Esophagus muscularis mucosa (tissue), 4 donors: ENCODE measurements at places on chromosomes 7 and 10. TPM values are rescaled to one million over a fixed set of nuclear protein-coding genes. Genes with fewer than 3 reads are reported as not detected.

DNA sequence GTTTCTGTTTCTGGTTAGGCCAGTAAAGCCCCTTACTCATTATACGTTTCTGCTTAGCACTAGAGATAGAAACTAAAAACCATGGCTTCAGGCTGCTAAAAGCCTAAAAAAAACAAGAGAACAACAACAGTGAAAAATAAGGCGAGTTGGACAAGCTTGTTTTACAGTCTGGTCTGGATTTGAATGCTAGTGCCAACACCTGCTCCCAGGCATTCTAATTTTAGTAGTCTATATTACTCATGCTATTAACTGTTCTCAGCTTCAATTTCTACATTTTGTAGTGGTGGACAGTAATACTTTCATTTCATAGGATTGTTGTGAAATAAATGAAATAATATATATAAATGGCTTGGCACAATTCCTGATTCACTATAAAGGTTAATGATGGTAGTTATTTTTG is 108.5 kb downstream of the HBP1 start:
- DNase-seq = no peak

DNA sequence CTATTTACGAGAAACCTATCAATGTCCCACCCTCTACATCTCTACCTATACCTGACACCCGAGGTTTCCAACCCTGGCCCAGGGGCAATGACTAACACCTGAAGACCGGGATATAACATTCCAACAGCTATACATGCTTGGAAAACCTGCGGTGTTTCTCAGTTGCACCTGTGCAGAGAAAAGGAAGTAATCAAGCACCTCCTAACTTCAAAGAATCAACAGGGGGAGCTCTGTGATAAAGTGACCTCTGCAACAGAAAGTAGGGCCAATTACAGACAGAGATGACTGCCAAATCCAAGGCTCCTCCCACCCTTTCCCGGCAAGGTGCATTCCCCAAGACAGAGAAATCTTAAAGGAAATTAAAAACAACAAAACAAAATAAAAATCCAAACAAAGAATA is 41.3 kb downstream of the CCDC6 start:
- DNase-seq = no peak

GRCh38 chr7:150947241-150947745 is 30.8 kb downstream of the KCNH2 start:
- no peak for DNase-seq

DNA sequence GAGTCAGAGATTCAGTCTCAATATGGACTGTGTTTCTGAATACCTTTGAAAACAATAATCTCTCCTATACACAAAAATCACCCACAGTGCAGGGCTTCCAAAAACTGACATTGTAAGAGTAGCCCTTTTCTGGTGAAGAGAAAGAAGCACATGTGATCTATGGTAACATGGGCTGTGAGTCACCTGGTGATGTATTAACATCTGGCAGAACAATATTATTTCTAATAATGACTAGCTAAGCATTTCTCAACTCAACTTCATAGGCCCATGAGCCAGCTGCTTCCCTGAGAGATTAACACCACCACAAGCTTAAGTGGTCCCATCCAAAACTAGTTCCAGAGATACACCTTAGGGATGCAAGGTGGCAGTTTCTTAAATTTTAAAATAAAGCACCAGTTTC is 331.0 kb upstream of the NRP1 start:
- DNase-seq = no peak

- DNase-seq = no peak
Observed at GRCh38 chr10:58712982-58713381, 200.3 kb downstream of the BICC1 start.

DNA sequence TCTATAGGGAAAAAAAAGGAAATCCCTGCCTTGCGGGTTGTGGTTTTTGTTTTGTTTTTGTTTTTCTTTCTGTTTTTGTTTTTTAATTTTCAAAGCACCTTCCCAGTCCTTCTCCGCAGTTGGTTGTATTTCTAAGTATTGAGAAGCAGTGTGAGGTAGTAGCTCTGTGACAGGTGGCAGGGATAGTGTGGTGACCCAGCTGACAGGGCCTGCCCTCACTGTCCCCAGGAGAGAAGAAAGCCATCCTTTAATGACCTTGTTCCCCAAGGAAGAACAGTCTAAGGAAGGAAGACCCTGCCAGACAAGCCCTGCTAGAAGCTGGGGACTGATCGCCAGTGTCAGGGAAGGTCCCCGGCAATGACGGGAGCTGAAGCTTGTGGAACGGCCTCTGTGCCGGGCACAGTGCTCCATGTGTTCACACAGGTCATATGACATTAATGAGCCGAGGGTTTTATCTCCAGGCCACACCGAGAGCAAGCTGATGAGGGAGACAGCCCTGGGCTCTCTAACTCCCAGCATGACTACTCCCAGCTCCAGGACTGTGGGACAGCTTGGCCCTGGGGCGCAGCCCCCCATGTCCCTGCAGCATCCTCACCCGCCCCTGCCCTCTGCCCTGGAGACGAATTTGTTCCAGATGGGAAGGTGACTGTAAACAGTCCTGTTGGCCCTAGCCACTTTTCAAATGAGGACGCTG is 69.0 kb upstream of the LRRC18 start:
- DNase-seq = no peak

DNA sequence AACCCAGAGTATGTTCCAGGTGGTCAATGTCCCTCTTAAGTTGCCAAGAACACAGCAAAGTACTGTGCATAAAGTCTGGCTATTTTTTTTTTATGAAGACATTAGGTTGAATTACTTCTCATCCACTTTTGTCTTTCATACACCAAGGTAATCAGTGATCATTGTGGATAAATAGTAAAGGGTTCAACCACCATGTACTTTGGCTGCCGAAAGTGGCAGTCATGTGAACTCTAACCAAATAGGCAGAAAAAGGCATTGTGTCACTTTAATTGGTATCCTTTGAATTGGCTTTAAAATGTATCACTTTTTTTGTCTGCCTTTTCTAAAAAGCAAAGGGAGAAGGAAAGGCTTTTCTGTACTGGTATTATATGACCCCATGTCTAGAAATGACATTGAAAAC is 7.3 kb downstream of the ITIH2 start:
- no peak for DNase-seq

- no peak for DNase-seq
Observed at GRCh38 chr7:105821527-105821926, 54.9 kb downstream of the ATXN7L1 start.

DNA sequence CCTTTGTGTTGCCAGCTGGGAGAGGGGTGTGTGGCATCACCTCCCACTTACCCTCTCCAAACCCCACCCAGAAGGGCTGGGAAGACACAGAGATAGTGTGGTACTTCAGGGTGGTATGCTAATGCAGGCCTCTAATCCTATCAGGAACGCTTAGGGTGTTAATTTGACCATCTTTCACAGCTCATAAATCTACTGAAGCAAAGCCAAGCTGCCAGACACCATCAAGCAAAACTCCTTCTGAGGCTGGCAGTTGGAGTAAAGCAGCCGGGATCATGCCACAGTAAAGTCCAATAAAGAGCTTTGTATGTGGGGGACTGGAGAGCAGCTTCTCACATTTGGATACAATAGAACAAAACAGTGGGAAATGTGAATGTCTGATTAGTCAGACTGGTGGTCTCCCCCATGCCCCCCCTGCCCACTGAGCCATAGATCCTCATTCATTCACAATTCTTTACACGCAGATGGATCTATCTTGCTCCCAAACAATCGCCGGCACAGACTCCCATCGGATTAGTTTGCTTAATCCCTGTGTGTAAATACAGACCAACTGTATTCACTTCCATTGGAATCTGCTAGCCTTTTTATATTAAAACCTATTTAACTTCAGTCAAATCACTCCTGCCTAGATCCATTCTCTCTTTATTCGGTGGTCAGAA is 29.6 kb downstream of the FGFBP3 start:
- DNase-seq = no peak

GRCh38 chr7:55786901-55787300 is 75.7 kb downstream of the SEPTIN14 start:
- peak; percentile 89 for DNase-seq

DNA sequence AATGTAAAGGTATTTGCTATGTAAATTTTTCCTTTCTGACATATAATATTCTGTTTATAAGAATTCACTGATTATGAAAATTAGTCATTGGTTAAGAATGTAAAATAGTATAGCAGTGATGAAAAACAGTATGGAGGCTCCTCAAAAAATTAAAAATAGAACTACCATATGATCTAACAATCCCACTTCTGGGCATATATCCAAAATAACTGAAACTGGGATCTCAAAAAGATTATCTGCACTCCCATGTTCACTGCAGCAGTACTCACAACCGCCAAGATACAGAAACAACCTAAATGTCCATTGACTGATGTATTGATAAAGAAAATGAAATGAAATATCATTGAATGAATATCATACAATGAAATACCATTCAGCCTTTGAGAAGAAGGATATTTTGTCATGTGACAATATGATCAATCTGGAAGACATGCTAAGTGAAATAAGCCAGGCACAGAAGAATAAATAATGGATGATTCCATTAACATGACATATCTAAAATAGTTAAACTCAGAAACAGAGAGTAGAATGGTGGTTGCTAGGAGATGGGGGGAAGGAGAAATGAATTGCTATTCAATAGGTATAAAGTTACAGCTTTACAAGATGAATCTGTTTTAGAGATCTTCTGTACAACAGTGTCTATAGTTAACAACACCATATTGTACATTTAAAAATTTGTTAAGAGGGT is 14.0 kb downstream of the C10orf88 start:
- DNase-seq = no peak

DNA sequence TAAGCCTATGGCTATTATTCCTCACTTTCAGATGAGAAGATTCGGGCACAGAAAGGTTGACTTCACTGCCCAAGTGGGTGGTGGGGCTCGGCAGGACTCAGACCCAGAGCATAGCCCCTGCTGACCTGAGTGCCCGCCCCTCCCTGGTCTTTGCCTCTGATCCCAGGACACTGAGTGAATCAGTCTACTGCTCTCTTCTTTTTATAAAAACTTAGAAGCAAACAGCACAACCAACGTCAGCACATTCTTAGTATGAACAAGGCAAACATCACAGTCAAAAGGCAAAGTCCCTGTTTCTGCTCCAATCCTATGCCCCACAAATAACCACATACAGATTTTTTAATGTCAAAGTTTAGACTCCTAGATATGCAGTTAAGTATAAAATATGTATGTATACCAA is 237.8 kb downstream of the ZMYND11 start:
- DNase-seq = no peak

- DNase-seq = no peak
Observed at GRCh38 chr10:20890009-20890408, 7.1 kb downstream of the NEBL start.

GRCh38 chr10:18429335-18429734 is 222.1 kb downstream of the NSUN6 start:
- DNase-seq = no peak

GRCh38 chr7:28490831-28491230 is 78.5 kb downstream of the CREB5 start:
- no peak for DNase-seq

DNA sequence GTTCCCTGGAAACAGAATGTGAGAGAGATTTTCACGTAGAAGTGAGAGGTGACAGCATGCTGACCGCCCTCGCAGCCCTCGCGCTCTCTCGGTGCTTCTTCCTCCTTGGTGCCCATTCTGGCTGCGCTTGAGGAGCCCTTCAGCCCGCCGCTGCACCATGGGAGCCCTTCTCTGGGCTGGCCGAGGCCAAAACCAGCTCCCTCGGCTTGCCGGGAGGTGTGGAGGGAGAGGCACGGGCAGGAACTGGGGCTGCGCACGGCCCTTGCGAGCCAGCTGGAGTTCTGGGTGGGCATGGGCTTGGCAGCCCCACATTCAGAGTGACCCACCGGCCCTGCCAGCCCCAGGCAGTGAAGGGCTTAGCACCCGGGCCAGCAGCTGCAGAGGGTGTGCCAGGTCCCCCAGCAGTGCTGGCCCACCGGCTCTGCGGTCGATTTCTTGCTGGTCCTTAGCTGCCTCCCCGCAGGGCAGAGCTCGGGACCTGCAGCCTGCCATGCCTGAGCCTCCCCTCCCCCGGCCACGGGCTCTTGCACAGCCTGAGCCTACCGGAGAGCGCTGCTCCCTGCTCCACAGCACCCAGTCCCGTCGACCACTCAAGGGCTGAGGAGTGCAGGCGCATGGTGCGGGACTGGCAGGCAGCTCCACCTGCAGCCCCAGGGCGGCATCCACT is 888.7 kb upstream of the ZWINT start:
- no peak for DNase-seq

DNA sequence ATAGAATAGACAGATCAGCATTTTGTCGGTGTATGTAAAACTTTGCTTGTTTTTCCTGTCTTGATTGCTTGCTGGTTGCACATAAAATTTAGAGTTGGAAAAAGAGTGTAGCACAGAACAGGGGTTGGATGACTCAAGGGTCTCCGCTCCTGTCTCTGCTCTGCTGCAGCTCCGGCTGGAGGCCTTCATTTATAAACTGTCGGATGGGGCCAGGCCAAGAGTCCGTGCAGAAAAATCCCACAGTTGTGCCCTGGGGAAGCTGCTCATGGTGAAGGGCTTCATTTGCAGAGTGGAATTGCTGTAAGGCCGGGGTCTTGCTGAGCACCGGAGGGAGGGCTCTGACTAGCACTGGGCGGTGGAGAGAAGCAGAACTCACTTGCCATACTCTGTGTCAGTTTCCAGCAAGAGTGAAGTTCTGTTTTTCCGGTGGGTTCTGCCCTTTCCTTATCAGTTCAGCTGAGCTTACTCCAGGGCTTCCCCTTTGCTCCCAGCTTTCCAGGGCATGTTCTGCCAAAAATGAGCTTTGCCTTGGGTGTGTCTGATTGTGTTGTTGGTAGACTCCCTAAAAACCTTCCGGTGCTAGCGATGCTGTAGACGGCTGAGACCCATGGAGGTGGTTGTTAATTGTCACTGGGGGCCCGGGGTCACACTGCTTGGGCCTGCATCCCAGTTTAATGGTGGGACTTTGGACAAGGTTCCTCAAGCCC is 67.2 kb downstream of the CAMK1D start:
- DNase-seq = no peak

DNA sequence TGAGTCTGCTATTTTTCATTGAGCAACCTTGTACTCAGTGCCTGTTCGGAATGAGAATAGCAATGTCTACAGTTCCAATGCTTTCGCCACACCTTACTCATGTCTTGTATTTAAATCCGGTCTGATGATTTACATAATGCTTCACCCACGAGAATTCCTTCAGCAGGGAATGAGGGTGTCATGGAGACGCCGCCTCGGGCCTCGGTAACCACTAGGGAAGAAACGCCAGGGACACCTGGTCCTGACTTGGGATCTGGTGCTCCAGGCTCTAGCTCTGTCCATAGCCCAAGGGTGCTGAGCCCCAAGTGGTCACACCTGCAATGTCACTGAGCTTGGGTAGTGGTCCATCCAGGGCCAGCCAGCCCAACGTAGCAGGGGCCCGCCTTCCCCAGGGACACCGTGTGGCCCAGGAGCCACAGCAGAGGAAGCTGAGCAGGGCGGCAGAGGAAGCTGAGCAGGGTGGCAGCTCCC is 37.4 kb downstream of the PRKAG2 start:
- DNase-seq = no peak

GRCh38 chr10:133219782-133220181 is 10.2 kb upstream of the UTF1 start:
- DNase-seq = no peak

- DNase-seq = no peak
Observed at GRCh38 chr7:147809786-147810185, 780.8 kb upstream of the C7orf33 start.

- no peak for DNase-seq
Observed at GRCh38 chr10:24866604-24867583, 85.5 kb downstream of the PRTFDC1 start.

Gene PTF1A
- not detected for total RNA-seq

Gene PNLIPRP1
- total RNA-seq = not detected

Gene TRIM56
- total RNA-seq = 24.2 TPM

Gene FBXO24
- total RNA-seq = 0.63 TPM

Gene GNAT3
- total RNA-seq = not detected

Gene CALY
- total RNA-seq = 3.6 TPM

Gene CPEB3
- total RNA-seq = 11.0 TPM

Gene NDUFA5
- total RNA-seq = 109 TPM

Gene GIMAP2
- 9.7 TPM for total RNA-seq

Gene AGR2
- not detected for total RNA-seq

Gene UCN3
- not detected for total RNA-seq
